ACHN (cell line): ENCODE measurements at places on chromosomes 4 and X.

DNA sequence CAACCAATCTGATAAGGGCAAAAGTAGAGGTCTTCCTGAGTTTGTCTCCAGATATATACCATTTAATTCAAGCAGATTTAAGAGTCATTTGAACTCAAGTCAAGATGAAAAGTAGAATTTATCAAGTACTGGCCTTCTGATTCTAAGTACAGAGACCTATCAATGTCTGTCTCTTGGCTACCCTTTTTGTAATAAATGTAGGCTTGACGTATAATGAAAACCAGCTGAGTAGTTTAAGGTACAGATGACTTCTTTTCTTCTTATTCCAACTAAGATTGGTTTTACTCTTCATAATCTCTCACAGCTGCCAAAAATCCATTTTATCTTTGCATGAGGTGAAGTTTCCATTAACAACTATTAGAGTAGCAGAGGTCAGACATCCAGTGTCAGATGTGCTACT lies 867.6 kb downstream of the FAT4 start:
- DNase-seq = no peak

DNA sequence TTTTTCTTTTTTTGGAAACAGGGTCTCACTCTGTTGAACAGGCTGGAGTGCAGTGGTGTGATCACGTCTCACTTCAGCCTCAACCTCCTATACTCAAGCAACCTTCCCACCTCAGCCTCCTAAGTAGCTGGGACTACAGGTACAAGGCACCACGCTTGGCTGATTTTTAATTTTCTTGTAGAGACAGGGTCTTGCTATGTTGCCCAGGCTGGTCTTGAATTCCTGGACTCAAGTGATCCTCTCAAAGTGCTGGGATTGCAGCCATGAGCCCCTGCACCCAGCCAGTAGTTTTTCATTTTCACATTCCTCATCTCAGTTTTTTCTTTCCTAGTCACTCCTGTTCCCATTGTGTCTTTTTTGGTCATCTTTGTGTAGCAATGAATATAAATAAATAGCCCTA lies 11.1 kb downstream of the USO1 start:
- DNase-seq = no peak

- DNase-seq = no peak
Observed at GRCh38 chr4:170849969-170850368, 760.2 kb upstream of the AADAT start.

DNA sequence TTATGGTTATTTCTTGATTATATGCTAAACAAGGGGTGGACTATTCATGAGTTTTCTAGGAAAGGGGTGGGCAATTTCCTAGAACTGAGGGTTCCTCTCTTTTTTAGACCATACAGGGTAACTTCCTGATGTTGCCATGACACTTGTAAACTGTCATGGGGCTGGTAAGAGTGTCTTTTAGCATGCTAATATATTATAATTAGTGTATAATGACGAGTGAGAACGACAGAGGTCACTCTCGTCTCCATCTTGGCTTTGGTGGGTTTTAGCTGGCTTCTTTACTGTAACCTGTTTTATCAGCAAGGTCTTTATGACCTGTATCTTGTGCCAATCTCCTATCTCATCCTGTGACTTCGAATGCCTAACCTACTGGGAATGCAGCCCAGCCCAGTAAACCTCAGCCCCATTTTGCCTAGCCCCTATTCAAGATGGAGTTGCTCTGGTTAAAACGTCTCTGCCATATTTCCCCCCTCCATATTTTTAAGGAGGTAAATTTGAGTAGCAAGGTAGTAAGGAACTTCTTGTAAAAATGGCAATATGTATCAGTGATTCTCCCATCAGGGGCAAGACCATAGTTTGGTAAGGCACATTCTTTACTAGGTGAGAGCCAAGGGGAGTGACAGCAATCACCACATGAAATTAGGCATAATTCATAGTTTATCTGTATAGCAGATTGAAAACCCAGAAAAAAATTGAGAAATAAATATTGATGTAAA lies 2.6 kb downstream of the CXCL2 start:
- peak; percentile 71 for DNase-seq
